ENCODE measurements at places on chromosomes 2 and 18.

DNA sequence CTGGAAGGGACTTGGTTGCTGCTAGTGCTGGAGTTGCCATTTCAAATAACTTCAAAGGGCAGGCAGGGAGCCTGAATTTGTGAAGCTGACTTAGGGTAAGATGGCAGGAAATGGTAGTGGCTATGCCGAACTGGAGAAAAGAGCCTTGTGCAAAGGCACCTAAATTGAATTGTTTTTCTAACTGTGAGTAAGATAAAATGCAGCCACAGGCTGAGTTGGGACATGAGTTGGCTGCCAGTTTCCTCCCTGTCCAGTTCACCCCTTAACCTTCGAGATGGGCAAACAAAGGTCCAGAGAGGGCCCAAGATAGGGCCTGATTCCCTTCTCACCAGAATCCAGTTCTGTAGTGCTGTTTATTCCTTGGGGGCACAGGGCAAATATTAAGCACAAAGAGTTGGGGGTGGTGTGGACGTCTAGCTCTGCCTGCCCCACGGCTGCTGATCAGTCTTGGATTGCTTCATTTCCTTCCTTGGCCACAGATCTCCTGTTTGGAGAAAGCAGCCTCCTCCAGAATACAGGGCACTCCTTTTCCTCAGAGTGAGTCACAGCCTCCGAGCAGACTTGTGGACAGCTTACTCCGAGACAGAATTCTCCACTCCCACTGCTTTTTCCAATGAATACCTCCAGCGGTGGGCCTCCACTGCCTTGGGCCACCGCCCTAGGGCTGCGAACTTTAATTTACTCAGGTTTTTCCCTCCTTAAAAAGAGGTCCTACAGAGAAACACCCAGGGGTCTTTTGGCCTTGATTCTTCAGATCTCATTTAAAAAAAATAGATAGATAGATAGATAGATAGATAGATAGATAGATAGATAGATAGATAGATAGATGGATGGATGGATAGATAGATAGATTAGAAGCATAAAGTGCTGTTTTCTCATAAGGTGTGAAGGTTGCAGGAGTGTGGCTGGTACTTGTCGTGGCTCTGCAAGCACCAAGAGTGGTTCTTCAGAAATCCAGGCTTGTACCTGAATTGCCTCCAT is 18.4 kb upstream of the SLC20A1 start:
- DNase-seq: no peak

DNA sequence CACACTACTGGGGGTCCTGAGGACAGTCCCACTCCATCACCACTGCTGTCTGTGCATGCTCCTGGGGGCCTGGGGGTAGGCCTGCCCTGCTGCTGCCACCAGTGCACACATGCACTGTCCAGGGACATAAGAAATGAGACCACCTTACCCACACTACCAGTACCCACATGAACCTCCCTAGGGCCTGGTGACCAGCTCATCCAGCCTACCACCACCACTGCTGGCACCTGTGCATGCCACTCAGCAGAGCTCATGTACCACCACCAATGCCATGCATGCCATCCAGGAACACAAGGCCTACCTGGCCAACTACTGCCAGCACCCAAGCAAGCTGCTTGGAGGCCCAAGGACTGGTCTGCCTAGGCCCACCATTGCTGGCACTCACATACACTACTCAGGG is 112.8 kb downstream of the BARD1 start:
- no peak for DNase-seq

- DNase-seq: no peak
Observed at GRCh38 chr2:234964631-234965461, 13.0 kb downstream of the SH3BP4 start.

- DNase-seq: no peak
Observed at GRCh38 chr2:203694191-203694590, 12.2 kb upstream of the CD28 start.

GRCh38 chr18:48889981-48890762 is 60.6 kb downstream of the SMAD7 start:
- DNase-seq: no peak

GRCh38 chr2:178912416-178913048 is 105.3 kb upstream of the TTN start:
- DNase-seq: no peak

- no peak for DNase-seq
Observed at GRCh38 chr2:39494784-39495251, 57.7 kb upstream of the MAP4K3 start.

GRCh38 chr18:36661999-36662398 is 166.8 kb downstream of the TPGS2 start:
- DNase-seq: no peak

GRCh38 chr2:42053791-42054701 is 6.2 kb downstream of the PKDCC start:
- no peak for DNase-seq

- no peak for DNase-seq
Observed at GRCh38 chr2:230246206-230246605, 20.7 kb downstream of the SP140 start.

- DNase-seq: no peak
Observed at GRCh38 chr2:867296-867695, 83.4 kb upstream of the SNTG2 start.

DNA sequence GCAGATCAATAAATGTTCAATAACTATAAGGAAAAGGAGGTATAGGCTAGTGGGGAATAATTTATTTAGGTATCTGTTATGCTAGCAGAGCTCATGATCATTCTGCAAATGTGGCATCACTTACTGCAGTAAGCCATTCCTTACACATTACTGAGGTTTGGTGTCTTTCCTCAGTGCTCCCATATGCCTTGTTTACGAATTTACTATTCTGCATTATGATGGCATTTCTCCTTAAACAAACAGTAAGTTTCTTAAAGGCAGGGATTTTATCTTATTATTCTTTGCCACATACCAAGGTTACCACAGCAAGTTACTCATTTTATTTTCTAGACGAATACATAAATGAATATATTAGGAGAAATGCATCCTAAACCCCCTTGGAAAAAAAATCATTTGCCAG is 88.4 kb downstream of the DSEL start:
- no peak for DNase-seq

GRCh38 chr18:74597662-74598349 is at the start of gene ZNF407:
Gene ZNF407 (plus strand): TSS chr18:74597870. CDS start chr18:74631020, 33,150 bp downstream.
- peak; percentile 74 for DNase-seq

- no peak for DNase-seq
Observed at GRCh38 chr2:241563981-241564595, 5.5 kb downstream of the BOK start.

- no peak for DNase-seq
Observed at GRCh38 chr18:12862874-12863482, 21.1 kb downstream of the PTPN2 start.

- DNase-seq: no peak
Observed at GRCh38 chr2:70979180-70979488, 704 bp downstream of the ANKRD53 start.

GRCh38 chr18:48893608-48894600 is 56.9 kb downstream of the SMAD7 start:
- no peak for DNase-seq

- DNase-seq: no peak
Observed at GRCh38 chr18:23068011-23068410, 67.3 kb upstream of the CABLES1 start.

DNA sequence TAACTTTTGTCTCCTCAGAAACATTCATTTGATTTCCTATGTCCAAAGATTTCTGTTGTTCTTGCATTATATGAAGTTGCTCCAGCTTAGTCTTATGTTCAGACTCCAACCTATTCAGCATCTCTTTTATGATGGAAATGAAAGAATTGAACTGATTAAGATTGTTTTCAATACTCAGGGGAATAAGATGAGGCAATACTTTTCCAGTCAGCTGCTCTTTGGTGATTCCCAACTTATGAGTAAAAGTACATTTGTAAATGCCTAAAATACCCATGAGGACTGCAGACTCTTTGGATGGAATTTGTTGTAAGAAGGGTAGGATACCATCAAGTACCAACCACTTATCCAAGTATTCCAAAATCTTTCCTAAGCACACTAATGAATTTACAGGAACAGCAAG is 39.8 kb downstream of the TRAK2 start:
- DNase-seq: no peak

DNA sequence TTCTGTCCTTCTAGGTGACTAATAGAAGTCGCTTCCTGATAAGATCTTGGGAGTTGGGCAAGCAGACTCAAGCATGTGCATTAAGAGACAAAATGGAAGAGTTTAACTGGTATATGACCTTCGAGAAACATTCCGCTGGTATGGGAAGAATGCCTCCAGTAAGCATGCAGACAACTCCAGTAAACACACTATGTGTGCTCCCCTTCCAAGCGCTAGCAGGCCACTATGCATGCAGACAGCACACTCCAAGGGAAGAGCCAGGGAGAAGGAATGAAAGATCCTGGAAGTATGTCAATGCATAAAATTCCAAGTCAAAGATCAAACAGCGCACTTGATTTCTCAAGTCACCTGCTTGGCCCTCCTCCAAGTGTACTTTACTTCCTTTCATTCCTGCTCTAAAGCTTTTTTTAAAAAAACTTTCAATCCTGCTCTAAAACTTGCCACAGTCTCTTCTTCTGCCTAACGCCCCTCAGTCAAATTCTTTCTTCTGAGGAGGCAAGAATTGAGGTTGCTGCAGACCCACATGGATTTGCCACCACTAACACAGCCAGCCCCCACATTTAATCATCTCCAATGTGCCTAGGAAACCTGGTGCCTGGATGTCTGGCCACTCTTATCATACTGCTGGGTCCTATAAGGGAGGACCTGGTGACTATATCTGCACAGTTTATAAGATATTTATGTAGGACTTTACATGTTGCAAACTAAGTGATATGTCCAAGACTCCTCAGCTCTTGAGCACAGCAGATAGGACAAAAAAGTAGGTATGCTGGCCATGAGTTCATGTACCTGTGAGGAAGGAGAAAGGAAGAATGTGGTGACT is 239.8 kb downstream of the PDE11A start:
- DNase-seq: no peak

DNA sequence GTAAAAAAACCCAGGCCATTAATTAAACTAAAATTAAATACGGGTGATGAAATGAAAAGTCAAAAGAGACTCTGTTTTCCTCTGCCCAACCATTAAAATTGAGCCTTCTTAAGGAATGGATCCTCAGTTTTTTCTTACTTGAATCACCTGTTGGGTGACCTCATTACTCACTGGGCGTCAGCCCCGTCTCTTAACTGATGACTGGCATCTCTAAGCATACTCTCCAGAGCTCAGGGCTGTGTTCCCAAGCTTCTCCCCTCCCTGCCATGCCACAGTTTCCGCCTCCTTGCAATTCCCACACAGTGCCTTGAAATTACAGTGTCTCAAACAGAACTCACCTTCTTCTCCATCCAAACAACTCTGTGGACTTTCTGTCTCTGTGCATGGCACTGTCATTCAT is 421.1 kb upstream of the CELF4 start:
- DNase-seq: no peak

DNA sequence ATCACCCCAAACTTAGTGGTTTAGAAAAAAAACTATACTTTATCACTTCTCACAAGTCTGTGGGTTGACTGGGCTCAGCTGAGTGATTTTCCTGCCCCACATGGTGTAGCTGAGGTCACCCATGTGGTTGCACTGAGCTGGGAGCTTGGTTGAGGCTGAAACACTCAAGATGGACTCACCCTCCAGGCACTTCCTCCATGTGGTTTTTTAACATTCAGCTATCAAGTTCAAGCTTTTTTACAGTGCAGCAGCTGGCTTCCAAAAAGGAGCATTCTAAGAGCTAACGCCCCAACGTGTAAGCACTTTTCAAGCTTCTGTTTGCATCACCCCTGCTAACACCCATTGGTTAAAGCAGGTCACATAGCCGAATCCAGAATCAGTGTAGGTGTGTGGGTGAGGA is 105.9 kb upstream of the CREB1 start:
- DNase-seq: peak; percentile 9

- DNase-seq: no peak
Observed at GRCh38 chr2:240926516-240927389, 20.6 kb downstream of the CROCC2 start.

- no peak for DNase-seq
Observed at GRCh38 chr18:79746730-79747129, 51.0 kb upstream of the KCNG2 start.

DNA sequence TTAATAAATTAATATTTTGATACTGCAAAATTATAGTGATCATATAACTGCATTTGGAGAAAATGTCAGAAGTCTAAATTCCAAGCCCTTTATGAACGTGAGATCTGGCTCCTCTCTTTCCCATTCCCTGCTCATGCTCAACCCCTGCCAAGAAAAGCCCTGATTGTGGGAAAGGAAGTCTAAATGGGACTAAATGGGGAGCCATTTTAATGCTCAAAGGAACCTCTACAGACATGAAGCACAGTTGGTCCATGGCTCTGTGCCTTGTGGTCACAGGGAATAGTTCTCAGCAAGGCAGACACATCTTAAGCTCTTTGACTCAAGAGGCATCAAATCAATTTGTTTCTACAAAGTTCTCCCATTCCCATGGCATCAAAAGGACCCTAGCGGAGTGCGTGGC is 29.3 kb upstream of the INSIG2 start:
- DNase-seq: no peak

DNA sequence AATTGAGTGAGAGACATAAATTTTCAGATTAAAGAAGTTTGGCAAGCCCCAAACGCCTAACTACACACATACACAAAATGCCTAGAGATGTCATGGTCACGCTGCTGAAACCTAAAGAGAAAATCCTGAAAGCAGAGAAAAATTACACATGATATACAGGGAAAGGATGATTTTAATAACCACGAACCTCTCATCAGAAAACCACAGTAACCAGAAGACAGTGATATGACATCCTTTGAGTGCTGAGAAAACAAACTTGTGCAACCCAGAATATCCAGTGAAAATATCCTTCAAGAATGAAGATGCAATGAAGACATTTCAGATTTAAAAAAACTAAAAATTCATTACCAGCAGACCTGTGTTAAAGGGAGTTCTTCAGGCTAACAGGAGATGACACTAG is 122.4 kb upstream of the LMAN1 start:
- no peak for DNase-seq

GRCh38 chr2:214220251-214220650 is 190.6 kb upstream of the VWC2L start:
- DNase-seq: no peak

GRCh38 chr2:51710222-51710621 is 678.3 kb upstream of the NRXN1 start:
- DNase-seq: no peak

DNA sequence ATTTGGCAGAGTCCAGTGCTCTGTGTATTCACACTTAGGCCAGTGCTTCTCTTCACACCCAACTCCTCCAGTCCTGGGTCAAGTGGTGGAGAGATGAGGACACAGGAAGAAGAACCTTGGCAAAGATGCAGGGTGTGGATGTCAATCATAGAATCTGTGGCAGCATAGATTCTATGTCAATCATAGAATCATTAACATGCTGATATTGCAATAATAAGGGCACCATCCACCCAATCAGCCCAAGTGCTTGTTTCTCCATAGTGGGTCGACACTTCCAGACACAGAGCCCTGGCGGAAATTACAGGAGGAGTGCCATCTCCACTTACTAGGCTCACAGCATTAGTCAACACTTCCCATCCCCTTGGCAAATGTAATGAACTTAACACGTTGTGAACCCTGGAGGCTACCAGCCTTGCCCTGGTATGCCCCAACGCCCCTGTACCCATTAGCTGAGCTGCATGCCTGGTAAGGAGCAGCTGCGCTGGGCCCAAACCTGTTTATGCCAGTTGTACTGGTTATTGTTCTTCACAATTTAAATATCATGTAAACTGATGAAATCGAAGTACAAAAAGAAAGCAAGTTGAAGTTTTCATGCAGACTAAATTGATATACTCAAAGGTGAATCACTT is 161.5 kb upstream of the SMAD2 start:
- DNase-seq: no peak

All from GM18507 (cell line).